AG09309 (cell line): ENCODE measurements at places on chromosomes 11 and 22.

DNA sequence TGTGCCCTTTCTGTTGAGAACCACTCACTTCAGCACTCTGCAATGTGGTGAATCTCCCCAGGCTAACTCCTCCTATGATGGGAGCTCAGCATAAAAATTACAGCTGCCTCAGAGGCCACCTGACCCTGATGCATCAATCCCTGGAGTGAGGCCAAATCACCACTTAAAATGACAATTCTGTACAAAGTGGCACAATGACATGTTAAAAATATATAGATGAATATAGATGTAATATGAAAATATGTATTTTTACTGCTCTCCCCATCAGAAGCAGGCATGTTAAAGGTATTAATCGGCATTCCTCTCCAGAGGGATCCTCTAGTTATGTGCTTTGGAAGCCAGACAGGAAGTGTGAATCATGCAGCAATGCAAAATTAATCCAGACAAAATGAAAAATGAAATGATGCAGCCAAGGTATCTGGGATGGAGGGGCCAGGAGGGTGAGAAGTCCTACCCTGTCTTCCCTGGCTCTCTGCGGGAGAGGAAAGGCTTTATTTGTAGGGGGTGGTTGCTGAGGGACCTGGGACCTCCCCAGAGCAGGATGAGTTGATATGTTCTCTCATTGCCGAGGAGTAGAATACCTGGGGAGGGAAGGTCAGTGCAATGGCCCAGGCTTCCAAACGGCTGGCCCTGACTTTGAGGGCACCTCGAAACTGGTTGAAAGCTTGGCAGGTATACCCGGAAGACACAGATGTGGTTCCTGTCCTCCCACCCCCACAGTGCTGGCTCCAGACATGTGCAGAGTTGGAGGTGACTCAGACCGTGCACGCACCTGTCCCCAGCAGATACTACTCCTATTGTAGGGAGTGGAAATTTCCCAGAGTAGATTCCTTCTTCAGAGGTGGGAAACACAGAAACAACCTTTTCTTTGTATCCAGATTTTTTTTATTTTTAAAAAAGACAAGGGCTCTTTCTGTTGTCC lies 347.9 kb upstream of the NCAM1 start:
- DNase-seq: no peak

GRCh38 chr11:26537341-26537740 lies 34.7 kb downstream of the MUC15 start:
- DNase-seq: no peak

GRCh38 chr22:49522582-49523373 lies 304.9 kb downstream of the BRD1 start:
- DNase-seq: no peak

GRCh38 chr22:44581096-44581435 lies 83.0 kb upstream of the RTL6 start:
- no peak for DNase-seq

DNA sequence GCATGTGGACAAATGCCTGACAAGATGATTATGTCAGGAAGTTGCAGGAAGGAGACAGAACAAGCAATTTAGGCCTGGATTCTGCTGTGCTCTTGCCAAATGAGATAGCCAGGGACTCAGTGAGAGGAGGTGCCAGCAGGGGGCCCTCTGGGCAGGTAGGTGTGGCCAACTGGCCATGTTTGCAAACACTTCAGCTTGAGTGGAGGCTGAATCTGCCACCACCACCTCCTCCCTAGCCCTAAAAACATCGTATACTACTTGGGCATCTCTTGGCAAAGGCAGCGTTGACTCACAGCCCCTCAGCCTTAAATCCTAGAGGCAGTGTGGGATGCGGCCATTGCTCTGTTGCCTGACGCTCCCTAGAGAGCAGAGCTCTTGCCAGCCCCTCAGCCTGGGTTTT lies 95.1 kb upstream of the PLET1 start:
- no peak for DNase-seq

DNA sequence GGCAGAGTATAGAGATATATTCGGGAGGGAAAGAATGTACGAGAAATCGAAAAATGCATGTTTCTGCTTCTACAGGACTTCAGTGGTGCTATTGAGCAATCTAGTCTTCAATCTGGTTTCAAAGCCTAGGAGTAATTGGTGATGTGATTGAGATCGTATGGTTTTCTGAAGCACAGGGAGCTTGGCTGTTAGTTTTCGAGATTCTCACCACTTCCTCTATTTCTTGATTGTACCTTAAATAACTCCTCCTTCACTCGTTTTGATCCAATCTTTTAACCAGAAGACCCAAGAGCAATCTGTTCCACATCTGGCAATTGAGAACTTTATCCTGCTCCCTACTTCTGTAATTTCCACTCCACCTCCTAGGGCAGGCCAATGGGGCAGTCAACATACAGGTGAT lies 518 bp downstream of the CCDC179 start:
- DNase-seq: no peak

DNA sequence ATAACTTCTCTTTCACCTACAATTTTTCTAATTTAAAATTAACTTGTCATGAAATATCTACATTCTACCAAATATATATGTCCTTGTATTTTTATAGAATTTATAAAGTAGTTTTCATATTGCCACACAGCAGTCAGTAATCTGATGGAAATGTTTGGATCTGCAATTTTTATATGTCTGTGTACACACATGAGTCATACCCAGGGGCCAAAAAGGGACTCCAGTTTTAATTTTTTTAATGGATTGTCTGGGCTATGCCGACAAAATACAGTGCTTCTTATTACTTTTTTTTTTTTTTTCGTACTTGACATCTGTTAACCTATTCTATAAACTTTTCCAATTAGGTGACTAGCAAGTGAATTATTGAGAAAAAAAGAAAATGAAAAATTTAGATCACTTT lies 6.3 kb downstream of the GUCY1A2 start:
- DNase-seq: no peak

DNA sequence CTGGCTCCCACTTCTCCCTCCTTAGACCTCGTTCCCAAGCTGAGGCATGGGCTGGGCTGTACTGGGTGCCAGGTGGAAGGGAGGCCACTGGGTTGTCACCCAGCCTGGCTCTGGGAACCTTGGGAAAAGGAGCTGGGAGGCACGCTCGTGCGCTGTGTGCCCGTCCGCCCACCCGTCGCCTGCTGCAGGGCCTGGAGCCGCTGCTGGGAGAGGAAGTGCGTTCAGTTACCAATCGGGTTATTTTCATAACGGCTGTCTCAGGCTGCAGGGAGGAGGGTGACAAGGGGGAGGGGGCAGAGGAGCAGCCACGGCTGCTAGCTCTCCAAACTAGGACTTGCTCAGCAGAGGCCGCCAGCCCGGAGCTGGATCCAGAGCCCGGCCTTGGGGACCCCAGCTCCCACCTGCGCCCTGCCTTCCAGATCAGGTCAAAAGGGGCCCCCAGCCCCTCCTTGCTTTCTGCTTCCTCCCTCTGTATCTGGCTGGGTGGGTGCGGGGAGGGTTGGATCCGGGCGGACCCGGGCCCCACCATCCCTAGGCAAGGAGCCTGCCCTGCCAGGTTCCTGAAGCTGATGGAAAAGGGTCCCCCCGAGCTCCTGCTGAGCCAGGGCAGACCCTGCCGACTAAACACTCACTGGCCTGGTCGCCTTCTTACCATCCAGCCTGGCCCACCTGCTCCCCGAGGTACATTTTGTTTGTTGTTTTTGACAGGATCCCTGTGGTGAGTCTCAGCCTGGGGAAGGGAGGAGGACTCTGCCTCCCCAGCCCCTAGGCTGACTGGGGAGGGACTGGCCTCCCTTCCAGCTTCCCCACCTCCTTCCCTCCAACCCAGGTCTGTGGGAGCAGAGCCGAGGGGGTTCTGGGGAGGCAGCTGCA lies 14.3 kb downstream of the DGKZ start:
- no peak for DNase-seq

- DNase-seq: no peak
Observed at GRCh38 chr11:73914284-73914683, 36.5 kb upstream of the DNAJB13 start.

DNA sequence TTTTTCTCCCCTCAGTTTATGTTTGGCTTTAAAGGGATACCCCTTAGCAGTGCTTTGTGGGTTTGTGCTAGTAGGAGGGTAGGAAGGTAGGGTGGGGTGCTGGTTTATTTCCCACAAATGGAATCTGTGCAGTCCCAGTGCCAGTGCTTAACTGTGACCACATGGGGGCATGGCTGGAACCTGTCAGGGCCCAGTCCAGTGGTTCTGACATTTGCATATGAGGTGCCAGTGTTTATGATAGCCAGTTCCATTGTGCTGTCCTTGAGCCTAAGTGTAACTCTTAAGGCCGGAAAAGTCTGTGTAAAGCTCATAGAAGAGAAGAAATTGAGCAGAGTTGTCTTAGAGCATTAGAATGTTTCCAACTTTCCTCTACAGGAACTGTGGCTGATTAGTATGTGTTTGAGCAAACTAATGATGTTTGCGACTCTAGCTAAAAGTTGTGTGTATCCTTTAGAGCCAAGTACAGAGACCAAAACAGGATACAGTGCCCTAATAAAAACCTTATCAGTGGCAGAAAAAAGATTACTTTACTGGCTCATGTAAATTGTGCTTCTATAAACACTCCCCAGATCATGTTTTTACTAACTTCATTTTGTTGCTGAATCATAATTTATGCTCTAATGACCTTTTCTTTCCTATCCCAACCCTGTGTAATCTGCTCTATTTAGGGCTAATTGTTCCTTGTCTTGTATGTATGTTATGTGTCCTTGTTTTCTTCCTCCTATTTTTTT lies 38.1 kb downstream of the DIXDC1 start:
- DNase-seq: no peak

GRCh38 chr11:13291800-13292199 lies 14.2 kb downstream of the BMAL1 start:
- no peak for DNase-seq

- no peak for DNase-seq
Observed at GRCh38 chr11:60183591-60184205, 815 bp upstream of the MS4A6A start.

- no peak for DNase-seq
Observed at GRCh38 chr22:24054356-24054755, 43.3 kb downstream of the CABIN1 start.

DNA sequence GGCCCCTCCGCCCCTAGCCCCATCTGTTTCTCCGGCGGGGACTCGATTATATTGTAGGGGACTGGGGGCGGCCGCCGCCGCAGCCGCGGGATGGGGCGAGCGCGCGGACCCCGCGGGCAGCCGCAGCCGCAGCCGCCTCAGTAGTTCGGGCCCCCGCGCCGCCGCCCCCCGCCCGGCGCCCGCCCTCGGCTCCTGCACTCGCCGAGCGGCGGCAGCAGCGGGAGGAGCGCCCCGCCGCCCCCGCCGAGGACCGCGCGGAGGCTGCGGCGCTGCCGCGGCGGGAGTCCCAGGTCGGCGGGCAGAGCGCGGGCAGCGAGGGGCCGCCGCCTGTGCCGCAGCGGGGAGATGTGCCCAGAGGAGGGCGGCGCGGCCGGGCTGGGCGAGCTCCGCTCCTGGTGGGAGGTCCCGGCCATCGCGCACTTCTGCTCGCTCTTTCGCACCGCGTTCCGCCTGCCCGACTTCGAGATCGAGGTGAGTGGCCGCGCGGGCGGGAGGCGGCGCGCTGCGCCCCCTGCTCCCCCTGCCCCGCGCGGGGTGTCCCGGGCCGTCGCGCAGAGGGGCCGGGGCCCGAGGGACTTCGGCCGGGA lies at the start of gene CECR2:
TSS of gene CECR2 (plus strand) at position 22 of the 587 bp plus-strand sequence. CDS start at position 346, 324 bp downstream.
- DNase-seq: no peak

DNA sequence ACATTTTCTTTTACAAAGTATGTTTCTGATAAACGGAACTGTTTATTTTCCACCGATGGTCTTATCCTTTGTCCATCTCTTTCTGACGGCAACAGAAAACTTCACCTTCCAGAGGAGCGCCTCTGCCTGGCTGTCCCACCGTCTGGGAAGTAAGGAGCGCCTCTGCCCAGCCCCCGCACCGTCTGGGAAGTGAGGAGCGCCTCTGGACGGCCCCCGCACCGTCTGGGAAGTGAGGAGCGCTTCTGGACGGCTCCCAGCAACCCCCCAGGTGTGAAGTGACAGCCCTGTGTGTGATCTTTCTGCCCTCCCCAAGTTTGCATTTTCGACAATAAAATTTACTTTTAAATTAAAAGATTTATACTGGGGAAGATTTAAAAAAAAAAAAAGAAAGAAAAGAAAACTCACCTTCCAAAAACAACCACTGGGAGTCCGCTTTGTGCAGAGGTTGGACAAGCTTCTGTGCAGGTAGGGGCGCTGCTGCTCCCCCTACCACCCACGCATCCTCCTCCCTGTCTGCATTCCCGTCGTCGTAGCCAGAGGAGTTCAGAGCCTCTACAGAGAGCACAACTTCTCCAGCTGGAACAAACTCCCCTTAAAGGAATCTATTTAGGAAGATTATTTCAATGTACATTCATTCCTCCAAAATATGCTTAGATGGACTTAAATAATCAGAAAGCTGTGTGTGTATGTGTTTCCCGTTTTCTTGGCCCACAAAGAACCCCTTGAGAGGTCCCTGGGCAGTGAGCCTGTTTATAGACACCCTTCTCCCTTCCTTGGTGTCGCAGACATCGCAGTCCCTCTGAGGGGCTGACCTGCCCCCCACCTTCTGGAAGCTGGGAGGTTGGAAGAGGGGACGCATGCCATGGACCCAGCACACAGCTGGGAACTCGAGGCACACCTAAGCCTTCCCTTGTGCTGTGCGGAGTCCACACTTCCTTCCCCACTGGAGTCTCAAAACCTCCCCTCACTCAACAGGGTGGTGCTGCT lies 849 bp upstream of the APOBEC3B start:
- DNase-seq: no peak

DNA sequence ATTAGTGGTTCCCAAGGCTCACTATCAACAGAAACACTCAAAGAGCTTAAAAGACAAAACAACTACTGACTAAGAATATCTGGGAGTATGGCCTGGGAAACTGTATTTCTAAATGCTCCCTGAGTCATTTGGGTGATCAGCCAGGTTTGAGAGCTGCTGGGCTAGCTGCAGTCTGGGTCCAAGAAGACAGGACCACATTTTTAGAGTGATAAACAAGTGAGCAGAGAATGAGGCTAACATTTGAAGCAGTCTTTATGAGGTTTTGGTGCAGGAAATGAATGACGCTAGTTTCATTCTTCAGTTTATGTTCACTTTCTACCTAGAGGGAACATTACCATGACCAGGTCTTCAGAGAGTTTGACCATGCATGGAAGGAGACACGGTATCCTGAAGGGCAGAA lies 97.7 kb downstream of the TEAD1 start:
- DNase-seq: no peak

- DNase-seq: no peak
Observed at GRCh38 chr11:70155386-70155785, 47.7 kb upstream of the FADD start.

DNA sequence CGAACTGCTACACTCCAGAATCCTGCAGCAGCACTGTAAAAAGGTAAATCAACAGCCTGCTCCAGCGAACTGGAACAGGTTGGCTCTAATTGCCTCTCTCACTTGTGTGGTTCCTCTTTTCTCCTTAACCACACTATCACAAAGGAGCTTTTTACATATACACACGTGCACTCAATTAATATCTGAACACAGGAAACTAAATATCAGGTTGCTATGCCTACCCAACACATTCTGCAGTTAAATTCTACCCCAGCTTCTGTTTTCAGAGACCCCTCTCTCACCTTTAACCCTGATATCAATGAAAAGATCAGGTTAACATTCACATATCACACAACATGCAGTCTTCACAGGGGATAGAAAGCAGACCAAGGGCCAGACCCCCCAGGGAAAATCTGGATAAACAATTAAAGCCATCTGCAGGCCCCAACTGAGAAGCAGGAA lies 11.0 kb downstream of the RBFOX2 start:
- DNase-seq: no peak
